NCI-H526 treated with DMSO at 0.1 percent for 48 hours (cell line): ENCODE measurements at places on chromosomes 1 and 21.

GRCh38 chr1:161171191-161171590, 5.0 kb downstream of the PPOX start:
- DNase-seq, result no peak

DNA sequence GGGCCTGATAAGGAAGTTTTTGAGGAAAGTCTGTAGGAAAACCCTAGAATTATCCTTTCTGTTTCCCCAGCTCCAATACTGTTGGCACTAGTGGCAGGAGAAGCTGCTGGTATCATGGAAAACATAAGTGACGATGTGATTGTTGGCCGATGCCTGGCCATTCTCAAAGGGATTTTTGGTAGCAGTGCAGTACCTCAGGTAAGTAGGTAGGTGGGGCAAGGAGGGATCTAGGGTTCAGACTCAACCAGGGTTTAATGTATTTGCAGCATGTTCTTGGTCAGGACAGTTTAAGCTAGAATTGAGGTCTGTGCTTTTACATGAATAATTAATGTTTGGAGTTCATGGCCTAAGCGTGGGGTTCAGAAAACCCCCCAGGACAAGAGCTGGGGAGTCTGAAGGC, 62.1 kb downstream of the KDM1A start:
- no peak for DNase-seq

- DNase-seq, result no peak
Measured at GRCh38 chr1:243917863-243918565, 68.0 kb upstream of the AKT3 start.

GRCh38 chr1:113647164-113647563, 112.1 kb downstream of the PHTF1 start:
- DNase-seq, result no peak

GRCh38 chr21:36518883-36519492, 39.1 kb upstream of the CLDN14 start:
- DNase-seq, result no peak

DNA sequence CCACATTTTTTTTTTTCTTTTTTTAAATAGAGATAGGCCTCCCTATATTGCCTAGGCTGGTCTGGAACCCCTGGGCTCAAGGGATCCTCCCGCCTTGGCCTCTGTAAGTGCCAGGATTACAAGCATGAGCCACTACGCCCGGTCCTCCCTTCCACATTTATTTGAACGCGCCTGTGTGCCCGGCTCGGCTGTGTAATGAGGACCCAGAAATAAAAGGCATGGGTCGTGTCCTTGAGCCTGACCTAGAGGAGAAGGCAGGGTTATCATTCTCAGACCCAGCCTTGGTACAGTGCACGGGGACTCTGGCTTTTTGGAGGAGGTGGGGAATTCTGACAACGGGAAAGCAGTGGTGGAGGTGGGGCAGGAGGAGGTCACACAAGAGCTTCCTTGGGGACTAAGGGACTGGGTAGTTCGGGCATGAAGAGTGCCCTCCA, 841 bp downstream of the CENPF start:
- DNase-seq, result no peak

- no peak for DNase-seq
Measured at GRCh38 chr1:203136409-203137042, 9.0 kb downstream of the ADORA1 start.

- DNase-seq, result no peak
Measured at GRCh38 chr1:99599678-99600175, 46.2 kb upstream of the PALMD start.

DNA sequence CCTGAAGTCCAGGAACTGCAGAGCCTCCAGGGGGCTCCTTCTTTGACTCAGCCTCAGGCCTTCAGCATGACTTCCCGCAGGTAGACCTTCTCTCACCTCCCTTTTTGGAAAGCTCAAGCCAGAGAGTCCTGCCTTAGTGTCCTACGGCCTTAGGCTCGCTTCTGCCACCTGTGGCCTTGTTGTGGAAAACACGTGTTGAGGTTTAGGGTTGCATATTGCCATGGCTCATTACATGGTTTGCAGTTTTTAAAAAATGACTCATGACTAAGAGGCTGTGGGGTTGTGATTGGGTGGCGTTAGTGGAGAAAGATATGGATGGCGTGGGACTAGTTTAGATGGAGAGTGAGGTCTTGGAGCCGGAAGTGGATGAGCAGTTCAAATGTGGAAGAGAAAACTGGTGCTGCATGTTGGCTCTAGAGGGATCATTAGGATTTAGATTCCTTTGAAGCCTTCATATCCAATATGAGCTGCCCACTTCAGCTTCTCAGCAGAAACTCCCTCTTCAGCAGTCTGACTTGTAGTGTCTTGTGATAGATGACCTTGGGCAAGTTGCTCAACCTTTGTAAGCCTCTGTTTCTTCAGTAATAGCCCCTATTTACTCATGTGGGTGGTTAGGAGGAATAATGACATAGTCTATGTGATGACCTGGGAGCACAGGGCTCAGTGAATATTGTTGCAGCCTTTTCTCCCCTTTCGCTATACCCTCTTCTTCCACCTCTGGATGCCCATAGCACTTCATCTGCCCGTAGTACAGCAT, 6.5 kb upstream of the FGGY start:
- DNase-seq, result peak; percentile 57

- no peak for DNase-seq
Measured at GRCh38 chr1:167711797-167712196, 10.0 kb upstream of the MPZL1 start.

DNA sequence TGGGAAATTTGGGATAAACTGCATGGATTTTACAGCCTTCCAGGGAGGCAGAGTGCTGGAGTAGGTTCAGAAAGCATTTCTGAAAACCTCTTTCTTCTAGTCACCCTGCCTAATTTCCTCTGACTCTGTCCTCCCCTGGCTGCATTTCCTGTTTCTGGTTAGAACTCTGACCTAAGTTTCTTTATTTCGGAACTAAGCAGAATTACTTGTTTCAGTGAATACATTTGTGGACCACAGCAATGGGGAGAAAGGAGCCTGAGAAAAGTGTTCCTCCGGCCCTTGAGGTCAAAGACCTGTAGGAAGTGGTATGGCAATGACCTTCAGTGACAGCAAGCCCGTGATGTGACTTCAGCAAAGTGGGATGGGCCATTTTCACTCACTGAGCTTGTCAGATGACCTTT, 173.4 kb upstream of the RUNX1 start:
- DNase-seq, result no peak

GRCh38 chr1:89391686-89392085, 27.8 kb downstream of the GBP6 start:
- no peak for DNase-seq

DNA sequence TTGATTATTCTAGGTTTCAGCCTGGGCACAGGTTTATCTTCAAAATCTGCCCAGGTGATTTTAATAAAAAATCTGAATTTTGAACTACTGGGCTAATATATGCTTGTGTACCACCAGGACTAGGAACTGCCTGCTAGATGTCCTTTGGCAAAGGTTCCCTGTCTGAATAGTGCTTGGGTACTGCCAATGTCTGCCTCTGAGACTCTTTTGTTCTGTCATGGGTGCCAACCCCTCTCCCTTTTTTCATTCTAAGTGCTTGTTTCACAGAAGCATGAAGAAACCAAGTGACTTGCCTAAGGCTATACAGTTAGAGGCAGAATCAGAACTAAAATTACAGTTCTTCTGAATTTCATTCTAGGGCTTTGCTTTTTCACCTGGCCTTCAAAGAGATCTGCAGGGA, 106.3 kb upstream of the CACHD1 start:
- no peak for DNase-seq

GRCh38 chr1:43204394-43204793, 32.3 kb downstream of the CFAP57 start:
- no peak for DNase-seq

GRCh38 chr1:30957560-30958222, 49.1 kb upstream of the SDC3 start:
- no peak for DNase-seq

DNA sequence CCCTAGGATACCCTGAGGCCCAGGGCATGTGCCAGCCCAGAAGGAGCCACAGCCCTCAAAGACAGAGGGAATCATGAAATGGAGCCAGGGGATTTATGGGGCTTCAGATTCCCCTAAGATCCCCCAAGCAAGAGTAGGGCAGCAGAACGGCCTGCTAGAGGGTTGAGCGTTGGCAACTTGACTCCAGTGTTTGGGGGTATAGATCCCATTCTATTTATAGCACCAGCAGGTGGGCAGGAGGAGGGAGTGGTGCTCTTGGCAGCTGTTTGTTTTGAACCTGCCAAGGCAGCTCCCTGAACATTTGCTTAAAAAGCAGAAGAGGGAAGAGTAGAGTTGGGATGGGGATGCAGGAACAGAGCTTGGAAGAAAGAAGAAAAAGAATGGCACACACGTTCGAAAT, 33.7 kb downstream of the GLUL start:
- DNase-seq, result peak; percentile 95

DNA sequence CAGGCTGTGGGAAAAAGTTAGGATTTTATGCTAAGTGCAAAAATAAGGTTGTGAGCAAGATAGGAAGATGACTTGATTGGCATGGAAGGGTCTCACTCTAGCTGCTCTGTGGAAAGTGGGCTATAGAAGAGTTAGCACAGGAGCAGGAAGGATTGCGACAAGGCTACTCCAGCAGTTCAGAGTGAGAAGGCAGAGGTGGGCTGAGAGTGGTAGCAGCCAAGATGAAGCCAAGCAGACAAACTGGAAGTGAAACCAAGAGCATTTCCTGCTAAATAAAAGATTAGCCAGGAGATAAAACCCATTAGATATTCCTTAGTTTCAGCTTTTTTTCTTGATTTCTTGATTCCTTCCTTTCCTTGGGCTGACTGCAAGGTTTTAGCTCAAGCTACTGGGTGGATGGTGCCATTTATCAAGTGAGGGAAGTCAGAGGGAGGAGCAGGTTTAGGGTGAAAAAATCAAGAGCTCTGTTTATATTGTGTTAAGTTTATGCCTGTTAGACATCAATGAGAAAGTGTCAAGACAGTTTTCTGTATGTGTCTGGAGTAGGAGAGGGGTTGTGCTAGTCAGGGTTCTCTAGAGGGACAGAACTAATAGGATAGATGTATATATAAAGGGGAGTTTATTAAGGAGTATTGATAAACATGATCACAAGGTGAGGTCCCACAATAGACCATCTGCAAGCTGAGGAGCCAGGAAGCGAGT, 33.1 kb upstream of the ZNF644 start:
- DNase-seq, result no peak

- DNase-seq, result no peak
Measured at GRCh38 chr1:205217418-205217817, 5.9 kb upstream of the DSTYK start.

DNA sequence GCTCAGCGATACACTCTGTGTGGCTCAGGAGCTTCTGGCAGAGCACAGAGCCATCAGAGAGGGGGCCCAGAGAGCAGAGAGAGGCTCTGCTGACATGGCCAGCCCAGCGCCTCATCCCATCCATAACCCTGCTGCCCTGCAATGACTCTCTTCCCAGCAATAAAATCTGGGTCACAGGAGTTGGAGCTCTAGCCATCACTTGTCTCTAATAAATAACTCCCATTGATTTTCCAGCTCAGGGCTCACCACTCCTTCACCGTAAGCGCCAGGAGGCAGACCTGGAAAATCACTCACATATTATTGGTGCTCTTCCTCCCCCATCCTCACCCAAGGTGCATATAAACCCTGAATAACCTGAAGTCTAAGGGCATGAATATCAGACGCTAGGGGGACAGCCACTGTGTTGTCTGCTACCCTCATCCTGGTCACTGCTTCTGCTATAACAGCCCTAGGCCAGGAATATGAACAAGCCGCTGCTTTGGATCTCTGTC, at the start of gene APCS:
Gene APCS (plus strand): TSS at position 366 of the 491 bp plus-strand sequence. CDS start 96 bp downstream, at position 462.
- no peak for DNase-seq

DNA sequence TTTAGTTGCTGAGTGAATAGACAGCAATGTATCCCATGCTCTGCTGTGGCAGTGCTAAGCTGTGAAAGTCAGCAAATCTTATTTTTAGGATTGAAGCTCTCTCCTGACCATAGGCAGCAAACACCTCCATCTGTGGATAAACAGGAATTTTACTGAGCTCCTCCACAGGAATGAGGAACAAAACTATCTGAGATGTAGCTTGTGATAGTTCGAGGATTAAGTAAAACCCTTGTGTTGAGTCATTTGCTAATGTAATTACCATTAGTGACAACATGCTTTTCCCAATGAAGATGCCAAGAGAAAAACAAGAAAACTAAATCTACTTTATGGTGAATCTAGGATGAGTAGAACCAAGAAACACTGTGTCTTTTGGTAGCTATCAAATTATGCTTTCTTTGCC, 122.7 kb downstream of the CLEC20A start:
- DNase-seq, result no peak

DNA sequence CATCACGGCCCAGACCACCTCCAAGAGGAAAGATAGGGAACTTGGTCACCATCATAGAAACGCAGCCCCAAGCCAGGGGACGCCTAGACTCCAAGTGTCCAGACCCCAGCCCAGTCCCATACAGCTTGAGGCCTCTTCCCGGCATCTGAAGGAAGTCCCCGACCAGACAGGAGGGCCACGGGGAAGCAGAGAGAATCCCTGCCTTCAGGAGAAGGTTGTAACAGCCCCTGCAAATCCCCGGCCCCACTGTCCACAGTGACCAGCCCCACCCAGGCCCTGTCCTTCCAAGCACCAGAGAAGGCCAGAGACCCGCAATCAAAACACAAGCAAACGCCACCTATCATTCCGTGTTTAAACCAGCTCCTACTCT, 1.7 kb downstream of the SLC19A1 start:
- no peak for DNase-seq

DNA sequence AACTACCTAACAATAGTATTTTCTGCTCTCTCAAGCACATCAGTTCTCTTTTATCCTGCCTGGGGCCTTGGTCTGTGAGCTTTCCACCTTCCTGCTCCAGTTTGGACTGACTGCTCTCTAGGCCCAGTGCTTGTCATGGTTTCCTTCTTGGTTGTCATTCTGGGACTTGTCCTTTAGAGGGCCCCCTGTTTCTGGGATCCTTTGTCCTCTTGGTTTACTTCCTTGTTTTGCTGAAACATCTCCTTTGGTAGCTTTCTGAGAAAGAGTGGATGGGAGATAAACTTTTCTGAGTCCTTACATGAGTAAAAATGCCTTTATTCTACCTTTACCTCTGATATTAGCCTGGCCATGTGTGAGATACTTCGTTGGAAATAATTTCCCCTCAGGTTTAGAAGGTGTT, 4.7 kb downstream of the SLC1A7 start:
- DNase-seq, result no peak

DNA sequence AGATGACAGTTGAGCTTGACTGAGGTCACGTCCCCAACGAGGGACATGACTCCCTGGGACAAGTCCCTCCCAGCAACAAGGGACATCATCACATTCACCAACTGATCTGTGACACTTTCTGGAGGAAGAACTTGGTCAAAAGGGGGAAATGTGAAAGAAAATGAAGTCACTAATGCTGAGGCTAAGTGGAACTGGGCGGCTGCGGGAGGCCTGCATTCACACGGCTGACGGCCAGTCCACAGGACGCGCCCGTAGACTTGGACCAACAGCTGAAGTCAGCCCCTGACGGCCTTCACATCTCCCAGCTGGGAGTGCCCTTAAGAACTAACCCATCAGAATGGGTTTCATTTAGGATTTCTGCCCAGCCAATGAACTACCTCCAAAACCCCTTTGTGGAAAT, 26.6 kb downstream of the POFUT2 start:
- no peak for DNase-seq

- DNase-seq, result no peak
Measured at GRCh38 chr1:236052232-236052993, 12.5 kb downstream of the NID1 start.

- peak; percentile 75 for DNase-seq
Measured at GRCh38 chr1:173255214-173255813, 48.2 kb upstream of the TNFSF4 start.

- no peak for DNase-seq
Measured at GRCh38 chr1:121558514-121558913, 373.7 kb downstream of the SRGAP2C start.

- no peak for DNase-seq
Measured at GRCh38 chr21:42160765-42161164, 58.2 kb upstream of the ABCG1 start.
